ENCODE measurements at places on chromosomes 11 and 22.

DNA sequence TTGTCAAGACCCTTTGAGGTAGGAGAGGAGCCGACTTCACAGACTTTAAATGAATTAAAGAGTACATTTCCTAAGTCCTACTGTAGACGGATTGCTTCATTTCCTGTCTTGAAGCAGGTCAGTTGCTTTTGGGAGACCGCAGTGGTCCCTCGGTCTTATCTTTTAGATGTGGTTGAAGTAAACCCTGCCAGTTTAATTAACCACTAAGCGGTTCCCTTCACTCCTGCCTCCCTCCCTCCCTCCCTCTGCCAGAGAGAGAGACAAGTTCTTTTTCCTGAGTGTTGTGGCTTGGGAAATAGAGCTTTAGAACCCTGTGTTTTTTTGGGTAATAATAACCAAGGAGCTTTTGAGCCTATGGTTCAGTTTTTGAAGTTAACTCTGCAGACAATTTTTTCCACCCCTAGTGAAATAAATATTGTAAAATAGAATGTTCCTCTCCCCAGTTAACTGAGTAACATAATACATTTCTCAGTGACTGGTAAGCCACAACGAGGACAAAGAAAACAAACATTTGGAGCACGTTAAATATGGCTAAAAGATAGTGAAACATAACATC is 147.5 kb downstream of the LDLRAD3 start:
- no peak for DNase-seq

DNA sequence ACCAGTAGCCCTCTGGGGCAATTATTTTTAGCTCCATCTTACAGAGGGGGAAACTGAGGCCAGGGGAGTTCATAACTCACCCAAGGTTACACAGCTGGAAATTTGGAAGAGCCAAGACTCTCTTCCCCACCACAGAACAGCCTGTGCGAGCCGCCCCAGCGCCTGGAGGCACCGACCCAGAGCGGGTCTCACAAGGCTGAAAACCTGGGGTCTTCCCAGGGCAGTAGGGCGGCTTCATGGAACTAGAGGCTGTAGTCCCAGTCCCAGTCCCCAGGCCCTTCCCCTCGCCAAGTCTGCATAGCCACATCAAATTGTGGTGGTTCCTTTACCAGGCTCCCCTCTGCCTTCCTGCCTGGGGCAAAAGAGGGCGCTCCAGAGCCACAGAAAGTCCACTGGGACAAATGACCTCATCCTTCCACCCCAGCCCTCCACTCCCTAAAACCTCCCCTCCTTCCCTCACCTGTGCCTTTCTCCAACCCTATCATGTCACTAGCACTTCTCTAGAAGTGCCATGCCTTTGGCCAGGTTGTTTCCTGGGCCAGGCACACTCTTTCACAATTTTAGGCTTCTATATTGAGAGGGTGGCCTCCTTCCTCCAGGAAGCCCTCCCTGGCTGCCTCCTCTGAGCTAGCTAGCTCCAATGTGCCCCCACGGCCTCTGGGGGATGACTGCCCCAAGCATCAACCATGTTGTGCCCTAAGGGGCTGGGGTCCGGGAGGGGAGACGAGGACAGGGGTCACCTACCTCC is 15.2 kb upstream of the CDC42EP1 start:
- DNase-seq, result no peak

GRCh38 chr11:9573775-9574621 is 528 bp downstream of the WEE1 start:
- no peak for DNase-seq

- no peak for DNase-seq
Measured at GRCh38 chr22:42937164-42937843, 77.6 kb downstream of the PACSIN2 start.

DNA sequence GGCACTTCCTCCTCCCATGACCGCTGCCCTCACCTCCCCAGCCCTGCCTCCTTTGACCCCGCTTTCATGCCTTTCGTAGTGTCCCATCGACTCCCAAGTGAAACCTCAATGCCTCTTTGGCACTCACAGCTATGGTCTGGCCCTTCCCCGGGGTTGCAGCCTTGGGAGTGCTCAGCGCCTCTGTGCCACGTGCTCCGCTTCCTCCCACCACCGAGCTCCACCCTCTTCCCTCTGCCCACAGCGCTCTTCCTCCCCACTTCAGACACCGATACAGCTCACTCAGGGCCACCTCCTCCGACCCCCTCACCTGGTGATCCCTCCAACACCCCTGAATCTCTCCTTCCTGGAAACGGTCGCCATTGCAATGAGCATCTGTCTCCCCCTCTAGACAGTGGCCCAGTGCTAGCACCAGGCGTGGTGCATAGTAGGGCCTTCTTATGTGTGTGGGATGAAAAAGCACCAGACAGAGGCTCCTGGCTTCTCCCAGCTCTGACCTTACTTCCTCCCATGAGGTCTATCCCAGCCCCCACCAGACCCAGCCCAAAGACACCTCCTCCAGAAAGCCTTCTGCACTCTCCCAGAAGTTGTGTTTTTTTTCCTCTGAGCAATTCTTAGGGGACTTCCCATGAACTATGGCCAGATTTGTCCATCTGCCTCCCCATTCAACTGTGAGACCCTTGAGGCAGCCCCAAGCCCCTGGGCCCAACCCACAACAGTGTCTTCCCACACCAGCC is 16.4 kb upstream of the SCGB1A1 start:
- DNase-seq, result no peak

GRCh38 chr11:113202431-113202830 is 112.0 kb upstream of the TTC12 start:
- no peak for DNase-seq

GRCh38 chr11:89477175-89477574 is 14.0 kb downstream of the NOX4 start:
- DNase-seq, result no peak

- no peak for DNase-seq
Measured at GRCh38 chr22:17817079-17817478, 42.8 kb upstream of the BID start.

GRCh38 chr11:95531116-95531515 is 258.5 kb downstream of the FAM76B start:
- DNase-seq, result no peak

DNA sequence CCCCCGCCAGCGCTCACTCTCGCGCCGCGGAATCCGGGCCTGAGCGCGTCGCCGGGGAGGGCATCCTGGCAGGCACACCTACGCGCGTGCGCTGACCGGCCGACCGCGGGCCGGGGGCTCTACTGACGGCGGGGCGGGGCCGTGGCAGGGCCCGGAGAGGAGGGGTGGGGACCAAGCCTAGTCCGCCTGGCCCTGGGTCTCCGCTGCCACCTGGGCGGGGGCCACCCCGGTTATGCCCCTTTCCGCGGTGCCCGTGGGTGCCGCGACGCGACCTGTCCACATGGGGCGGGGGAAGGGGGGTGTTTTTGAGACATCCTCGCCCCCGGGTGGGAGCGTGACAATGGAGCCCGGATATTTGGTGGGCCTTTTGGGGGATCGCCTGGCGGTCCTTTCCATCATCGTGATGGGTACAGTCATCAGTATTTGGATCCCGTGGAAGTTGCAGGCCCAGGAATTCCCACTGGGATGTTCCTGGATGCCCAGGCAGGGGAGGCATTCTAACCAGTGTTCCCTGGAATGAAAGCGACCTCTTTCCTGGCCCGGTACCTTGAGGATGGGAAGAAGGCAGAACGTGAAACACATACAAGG is 2.2 kb downstream of the NCAM1 start:
- DNase-seq, result no peak

GRCh38 chr11:96035031-96035739 is 111.3 kb upstream of the MTMR2 start:
- DNase-seq, result no peak

GRCh38 chr11:108672786-108673185 is 7.9 kb downstream of the DDX10 start:
- DNase-seq, result no peak

DNA sequence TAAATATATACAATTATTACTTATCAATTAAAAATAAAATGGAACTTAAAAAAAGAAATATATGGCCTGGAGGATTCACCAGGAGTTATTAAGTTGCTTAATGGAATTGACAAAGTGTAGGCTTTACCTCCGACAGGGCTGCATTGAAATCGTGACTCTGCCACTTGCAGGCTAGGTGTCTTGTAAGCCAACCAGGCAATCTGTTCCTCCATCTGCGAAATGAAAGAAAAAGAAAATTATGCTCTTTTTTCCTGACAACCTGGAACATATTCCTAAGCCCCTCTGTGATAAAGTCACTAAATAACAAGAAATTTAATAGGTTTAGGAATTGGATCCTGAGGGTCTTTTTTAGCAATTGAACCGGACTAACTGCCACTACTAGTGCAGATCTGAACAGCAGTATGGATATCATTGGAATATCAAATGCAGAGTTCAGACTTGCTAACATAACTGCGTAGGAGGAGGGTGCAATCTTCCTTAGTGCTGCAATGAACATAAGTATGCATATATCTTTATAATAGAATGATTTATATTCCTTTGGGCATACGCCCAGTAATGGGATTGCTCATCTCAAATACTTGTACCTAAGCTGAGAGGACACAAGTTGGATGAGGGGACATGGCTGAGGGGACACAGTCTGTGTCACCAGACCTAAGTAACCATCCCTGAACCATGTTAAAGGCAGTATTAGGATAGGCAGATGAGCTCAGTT is 42.5 kb upstream of the CEP126 start:
- no peak for DNase-seq

DNA sequence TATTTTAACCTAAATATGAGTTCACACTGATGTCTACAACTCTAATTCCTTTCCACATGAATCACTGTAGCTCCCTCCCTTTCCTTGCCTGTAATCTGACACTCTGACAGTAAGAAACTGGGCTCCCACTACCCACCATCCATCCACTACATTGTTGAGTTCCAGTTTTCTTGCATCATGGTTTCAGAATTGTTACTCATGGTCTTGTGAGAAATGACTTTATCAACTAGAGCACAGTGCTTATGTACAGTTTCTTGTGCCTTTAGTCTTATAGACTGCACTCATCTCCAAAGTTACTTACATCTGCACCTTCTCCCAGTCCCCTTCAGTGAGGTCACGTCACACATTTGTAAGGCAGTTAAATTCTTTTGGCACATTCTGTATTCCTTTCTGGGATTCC is 78.6 kb downstream of the RTL6 start:
- no peak for DNase-seq

DNA sequence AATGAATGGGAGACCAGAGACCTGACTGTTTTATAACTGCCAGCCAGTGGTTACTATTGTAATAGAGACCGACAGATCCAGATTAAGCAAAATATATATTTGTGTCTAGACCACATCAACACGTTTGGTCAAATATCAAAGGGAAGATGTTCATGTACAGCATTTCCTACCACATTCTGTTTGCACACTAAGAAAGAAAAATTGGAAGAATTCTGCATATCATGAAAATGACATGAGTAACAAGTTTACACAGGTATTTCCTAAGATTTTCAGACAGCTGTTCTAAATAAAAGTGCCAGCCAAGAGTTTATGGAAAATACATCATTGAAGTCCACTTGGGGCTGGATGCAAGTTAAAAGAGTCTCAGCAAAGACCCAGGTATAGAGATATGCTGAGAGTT is 145.5 kb upstream of the ANO3 start:
- DNase-seq, result no peak

DNA sequence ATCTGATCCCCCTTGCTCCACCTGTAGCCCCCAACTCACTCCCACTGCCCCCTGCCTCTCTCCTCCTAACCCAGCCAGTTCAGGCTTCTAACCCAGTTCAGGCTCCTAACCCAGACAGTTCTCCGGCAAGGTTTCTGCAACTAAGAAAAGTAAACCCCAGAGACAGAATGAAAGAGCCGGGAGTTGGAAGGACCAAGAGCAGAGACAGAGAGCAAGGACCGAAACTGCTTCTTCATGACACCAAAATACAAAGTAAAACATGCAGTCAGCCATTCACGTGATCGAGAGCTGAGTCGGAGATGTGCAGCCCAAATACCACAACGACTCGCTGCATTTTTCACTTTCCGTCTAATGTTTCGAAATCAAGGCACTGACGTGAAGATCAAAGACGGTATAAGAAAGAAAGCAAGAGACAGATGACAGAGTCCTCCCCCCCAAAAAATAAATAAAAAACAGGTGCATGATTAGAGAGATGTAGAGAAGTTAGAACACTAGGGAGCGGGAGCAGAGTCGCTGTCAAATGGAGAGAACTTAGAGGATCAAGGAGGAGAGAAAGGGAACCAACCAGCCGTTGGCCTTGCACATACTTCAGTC is 884 bp downstream of the IL10RA start:
- no peak for DNase-seq

DNA sequence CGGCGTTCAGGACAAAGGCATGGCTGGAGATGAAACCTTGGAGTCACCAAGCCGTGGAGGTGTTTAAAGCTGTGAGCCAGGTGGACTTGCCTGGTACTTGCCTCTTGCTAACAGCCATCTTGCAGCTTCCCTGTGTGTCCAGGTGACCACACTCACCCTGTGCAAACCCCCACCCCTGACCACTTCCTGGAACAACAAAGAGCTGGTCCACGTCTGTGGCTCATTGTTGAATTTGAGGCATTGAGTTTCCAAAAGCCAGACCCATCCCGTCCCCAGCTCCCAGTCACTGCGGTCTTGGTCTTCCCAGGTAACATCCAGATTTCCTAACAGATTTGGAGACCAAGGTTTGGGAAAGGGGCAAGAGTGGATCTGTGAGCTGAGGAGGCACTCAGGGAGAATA is 18.5 kb downstream of the DHCR7 start:
- DNase-seq, result no peak

DNA sequence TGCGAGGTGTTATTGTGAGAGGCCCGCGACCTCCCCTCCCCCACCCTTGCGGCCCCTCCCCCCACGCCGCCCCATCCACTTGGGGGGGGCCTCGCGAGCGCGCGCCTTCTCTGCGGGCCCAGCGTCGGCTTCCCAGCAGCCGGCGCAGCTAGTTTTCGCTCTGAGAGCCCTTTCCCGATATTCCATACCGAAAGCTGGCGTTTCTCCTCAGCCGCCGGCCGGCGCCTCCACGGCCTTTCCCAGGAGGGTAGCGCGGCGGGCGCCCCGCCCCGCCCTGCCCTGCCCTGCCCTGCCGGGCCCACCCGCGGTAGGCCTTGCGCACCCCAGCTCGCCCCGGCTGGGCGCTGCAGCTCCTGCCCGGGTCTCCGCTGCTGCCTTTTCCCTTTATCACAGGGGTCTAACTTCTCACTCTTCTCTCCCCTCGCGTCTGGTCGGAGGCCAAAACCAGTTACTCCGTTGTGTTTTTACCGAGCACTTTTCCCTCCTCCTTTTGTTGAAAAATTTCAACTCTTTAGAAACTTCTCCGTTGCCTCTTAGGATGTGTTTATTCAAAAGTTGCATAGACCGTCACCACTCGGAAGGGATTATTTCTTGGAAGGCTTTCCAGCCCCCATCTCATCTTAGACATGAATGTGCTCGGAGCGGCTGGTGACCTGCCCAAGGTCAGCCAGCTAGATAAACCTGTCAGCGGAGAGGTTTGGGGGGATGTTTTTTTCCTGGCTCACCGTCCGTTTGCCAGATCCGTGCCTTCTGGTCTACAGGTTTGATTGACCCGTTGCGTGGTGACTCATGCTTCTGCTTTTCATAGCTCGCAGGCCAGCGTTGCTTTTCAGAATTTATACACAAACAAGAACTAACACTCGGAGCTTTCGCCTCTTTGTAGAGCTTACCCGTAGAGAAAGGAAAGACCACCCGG is 648 bp downstream of the PAFAH1B2 start:
- no peak for DNase-seq

GRCh38 chr11:128244871-128245270 is 342.5 kb downstream of the ETS1 start:
- no peak for DNase-seq

- DNase-seq, result no peak
Measured at GRCh38 chr11:33734441-33735270, 1.6 kb downstream of the CD59 start.
